Activated CD4-positive, alpha-beta T cell treated with anti-CD3 and anti-CD28 coated beads for 24 hours (primary cell): ENCODE measurements at places on chromosomes 12 and 14.

DNA sequence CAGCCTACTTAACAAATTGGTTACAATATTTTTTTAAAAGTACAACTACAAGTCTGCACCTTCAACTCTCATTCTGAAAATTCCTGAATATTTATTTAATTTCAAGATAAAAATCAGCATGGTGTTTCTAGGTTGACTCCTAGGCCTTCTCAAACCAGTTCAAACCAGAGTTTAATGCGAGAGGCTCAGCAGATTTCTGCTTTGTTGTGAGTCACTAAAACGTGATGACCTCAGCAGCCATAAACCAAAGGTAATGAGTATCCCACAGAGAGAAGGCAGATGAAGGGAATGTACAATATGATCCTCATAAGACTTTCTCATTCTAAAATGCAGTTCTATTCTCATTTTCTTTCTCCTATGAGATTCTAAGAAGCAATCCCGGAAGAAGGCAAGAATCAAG is 1.5 kb downstream of the PRDM4 start:
- DNase-seq: peak; percentile 13

DNA sequence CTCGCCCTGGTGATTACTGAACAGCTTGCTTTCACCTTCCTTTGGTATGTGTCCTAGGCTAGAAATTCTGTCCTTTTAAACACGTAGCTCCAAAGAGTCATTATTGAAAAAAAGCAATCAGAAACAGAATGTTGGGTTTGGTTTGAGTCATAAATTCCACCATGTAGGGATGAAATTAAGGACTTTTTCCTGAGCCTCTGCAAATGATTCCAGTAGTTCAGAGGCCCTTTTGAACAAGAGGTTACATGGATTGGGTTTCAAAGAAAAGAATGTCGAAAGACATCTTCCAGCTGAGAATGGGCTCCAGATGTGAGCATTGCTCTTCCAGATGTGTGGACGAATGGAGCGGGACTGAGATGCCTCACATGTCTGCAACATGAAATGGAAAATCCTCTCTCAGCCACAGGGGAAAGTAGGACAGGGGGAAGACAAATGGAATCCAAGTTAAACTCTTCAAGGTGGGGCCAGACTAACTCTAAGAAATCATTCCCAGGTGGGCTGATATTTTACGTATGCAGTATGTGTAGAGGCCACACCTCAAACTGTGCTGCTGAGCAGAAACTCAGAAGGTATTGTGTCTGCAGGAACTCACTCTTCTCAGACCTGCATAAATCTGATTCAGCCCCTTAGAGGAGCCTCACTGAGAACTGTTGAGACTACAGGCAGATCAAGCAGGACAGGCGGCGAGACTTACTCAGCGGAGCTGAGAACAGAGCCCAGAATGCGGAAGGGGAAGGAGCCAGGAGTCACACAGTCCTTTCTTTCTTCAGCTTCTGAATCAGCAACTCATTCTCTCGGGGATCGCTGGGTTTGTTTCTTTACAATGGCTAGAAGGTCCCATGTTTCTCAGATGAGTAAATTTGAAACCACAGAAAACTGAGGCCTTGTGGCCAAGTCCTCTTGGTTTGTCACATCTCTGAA is 23.3 kb upstream of the EMP1 start:
- DNase-seq: no peak

DNA sequence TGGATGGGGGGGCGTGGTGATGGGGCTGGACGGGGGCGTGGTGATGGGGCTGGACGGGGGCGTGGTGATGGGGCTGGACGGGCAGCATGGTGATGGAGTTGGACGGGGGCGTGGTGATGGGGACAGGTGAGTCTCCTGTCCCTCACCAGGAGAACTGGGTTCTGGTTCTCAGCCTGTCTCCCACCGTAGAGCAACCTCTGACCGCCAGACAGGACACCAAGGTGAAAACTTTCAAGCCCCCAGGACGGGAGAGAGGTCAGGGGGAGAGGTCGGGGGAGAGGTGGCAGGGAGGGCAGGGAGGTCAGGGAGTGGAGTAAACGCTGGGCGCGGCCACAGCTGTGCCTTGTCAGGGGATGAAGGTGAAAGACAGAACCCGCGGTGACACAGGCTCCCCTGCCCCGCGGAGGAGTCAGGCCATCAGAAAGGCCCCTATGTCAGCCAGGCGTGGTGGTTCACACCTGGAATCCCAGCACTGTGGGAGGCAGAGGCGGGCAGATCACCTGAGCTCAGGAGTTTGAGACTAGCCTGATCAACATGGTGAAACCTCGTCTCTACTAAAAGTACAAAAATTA is 84.6 kb downstream of the GALNT9 start:
- DNase-seq: no peak

GRCh38 chr12:89236748-89237383 is 115.4 kb downstream of the DUSP6 start:
- no peak for DNase-seq

DNA sequence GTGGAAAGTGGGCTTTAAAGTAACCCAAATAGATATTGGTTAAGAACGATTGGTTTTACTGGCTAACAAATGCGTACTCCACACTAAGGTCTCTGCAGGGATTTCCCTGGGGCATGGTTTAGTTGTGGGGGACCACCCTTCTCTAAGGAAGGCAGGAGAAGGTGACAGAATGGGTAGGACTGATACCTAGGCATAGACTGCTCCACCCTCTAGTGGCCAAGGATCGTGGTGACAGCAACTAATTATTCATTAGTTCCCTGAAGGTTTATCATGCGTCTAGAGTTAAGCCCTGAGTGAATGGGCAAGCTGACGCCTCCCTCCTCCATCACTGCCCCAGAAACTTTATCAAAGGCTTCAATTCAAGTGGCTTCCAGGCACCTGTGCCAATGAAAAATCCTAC is 9.1 kb downstream of the FAM181A start:
- no peak for DNase-seq

GRCh38 chr12:21566223-21566906 is 38.3 kb downstream of the GYS2 start:
- DNase-seq: no peak

- DNase-seq: no peak
Observed at GRCh38 chr12:27342536-27342935, 9.9 kb downstream of the BMAL2 start.

- no peak for DNase-seq
Observed at GRCh38 chr12:16844875-16845274, 238.9 kb upstream of the LMO3 start.

- DNase-seq: no peak
Observed at GRCh38 chr14:33548606-33549005, 402.3 kb downstream of the EGLN3 start.

DNA sequence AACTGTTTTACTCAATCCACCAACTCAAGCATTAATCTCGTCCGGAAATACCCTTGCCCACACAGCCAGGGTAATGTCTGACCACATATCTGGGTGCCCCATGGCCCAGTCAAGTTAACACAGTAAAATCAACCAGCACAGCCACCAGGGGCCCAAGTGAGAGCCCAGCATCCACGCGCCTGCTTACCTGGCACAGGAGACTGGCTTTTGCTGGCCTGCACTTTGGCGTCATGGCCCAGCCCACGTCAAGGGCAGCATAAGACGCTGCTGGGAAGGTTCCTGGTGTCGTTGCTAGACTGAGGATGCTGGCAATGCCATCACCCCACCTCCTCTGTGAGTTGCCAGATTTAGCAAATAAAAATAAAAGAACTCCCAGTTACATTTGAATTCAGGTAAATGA is 53.6 kb upstream of the BCL11B start:
- no peak for DNase-seq

GRCh38 chr12:78636231-78636855 is 228.2 kb upstream of the SYT1 start:
- DNase-seq: no peak

DNA sequence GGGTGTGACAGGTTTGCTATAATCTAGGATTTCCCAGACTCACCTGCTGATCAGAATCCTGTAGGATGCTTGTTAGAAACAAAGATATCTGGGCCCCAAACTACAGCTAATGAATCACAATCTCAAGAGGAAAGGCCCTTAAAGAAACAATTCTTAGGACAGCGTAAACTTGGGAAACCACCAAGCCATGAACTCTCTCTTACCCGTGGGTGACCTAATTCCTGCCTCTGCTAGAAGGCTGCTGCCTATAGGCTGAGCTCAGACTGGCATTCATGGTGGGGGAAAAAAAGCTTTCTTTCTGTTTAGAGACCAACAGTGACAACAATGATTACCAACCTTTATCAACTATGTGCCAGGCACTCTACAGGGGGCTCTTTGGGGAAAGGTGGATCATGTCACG is 213.9 kb upstream of the FKBP4 start:
- no peak for DNase-seq

DNA sequence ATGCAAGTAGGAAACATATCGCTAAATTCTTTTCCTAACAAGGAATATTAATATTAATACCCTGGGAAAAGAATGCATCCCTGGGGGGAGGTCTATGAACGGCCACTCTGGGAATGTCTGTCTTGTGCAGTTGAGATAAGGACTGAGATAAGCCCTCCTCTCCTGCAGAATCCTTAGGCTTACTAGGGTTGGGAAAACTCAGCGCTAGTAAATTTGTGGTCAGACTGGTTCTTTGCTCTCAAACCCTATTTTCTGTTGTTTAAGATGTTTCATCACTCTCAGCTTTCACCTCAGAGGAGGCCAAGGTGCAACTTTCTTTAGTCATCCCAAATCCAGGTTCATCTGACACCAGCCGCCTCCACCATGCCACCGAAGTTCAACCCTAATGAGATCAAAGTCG is 11.2 kb upstream of the RESF1 start:
- no peak for DNase-seq

- DNase-seq: no peak
Observed at GRCh38 chr12:118330421-118331018, 42.2 kb downstream of the TAOK3 start.

- no peak for DNase-seq
Observed at GRCh38 chr12:55188974-55189556, 31.8 kb upstream of the OR10A7 start.

- DNase-seq: no peak
Observed at GRCh38 chr12:51793201-51793600, 55.3 kb downstream of the FIGNL2 start.

GRCh38 chr12:6768437-6768914 is 2.3 kb downstream of the PTMS start:
- DNase-seq: no peak

- DNase-seq: no peak
Observed at GRCh38 chr14:52012635-52013034, 23.3 kb downstream of the RTRAF start.

DNA sequence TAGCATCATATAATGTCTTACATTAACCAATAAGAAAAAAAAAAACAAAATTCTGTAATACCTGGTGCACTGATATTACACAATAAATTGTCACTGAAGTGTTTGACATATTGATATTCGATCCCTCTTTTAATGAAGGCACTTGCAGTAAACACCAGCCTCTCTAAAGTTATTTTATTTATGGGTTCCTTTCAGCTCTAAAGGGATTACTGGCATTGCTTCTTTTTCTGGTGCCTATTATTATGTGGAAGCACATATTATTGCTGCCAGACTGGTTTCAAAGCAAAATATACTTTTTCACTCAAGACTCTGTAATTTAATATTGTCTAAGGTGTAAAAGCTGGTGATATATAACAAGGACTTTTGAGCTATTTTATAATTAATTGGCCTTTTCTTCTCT is 1090.5 kb downstream of the TRHDE start:
- no peak for DNase-seq

DNA sequence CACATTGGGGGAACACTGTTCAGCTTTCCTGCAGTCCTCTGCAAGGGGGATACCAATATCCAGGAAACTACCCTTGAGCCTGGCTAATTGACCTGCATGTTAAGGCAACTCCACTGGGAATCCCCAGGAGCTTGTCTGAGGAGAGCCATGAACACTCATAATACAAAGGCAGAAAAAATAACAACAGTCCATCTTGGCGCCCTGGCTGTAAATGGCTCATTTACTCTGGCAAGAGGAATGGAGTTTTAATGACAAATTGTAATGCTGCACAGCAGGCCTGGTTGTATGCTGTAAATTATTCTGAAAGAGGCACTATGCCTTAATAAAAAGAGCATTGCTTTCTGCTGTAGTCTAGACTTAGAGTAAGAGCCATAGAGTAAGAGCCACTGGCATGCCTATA is 58.3 kb downstream of the SLC8A3 start:
- DNase-seq: no peak

- DNase-seq: no peak
Observed at GRCh38 chr12:98085046-98085755, 430.2 kb upstream of the TMPO start.

GRCh38 chr14:73097421-73097820 is 38.9 kb upstream of the PSEN1 start:
- DNase-seq: no peak

DNA sequence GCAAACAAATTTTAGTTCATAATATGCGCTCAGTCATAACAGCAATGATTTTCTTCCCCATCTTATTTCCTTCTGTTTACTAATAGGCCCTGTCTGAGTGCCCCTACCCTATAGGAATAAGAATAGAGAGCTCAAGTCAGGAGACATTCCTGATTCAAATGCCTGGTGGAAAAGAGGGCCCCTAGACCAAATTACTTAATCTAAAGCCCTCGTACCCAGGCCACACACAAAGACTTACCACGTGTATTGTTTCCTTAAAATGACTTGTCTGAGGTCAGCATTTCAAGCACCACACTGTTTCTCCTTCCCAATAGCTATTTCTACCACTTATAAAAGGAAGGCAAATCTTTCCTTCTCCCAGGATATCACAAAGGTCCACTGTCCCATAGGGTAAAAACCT is 314.9 kb upstream of the TMTC1 start:
- DNase-seq: no peak

DNA sequence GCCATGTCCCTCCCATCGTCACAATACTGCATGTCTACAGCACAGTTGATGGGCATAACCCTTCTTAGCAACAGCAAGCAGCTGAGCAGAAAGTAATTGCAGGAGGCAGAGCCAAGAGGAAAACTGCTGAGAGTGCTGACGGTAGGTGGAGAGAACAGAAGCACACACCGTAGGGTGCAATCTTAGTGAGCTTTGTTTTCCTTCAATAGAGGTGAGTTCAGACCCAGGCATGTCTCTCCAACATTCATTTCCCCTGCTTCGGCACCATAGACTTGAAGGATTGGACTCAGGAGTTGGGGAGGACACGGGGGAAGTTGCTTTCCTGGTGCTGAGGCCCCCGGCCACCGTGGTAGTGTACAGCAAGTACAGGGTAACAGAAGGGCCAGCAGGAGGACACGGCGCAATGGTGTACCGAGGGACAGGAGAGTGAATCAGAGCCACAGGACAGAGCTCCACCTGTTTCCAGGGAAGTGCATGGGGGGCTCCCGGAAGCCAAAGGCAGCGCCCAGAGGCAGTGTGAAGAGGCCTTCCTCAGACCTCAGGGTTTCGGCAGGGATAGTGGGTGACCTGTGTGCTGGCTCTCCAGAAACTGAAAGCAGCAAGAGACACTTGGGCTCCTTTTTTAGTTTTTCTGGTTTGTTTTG is 36.3 kb upstream of the SINHCAF start:
- DNase-seq: no peak

GRCh38 chr12:46374711-46375110 is 2.1 kb upstream of the SLC38A2 start:
- no peak for DNase-seq

- no peak for DNase-seq
Observed at GRCh38 chr12:124537525-124538193, 29.8 kb downstream of the NCOR2 start.

DNA sequence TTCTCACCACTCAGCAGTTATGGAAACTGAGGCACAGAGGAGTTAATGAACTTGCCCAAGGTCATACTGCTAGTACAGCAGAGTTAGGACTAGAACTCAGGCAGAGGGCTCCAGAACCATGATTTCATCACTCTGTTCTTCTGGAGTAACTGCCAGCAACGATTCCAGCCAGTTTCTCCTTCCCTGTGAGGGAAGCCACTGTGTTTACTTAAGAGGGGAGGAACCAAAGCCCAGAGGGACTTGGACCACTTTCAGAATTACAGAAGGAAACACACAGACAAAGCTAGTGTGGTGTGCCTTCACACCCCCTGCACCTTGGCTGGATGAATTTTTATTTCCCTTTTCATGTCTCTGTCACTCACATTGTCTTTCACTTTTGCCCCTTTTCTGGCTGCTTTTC is 398.2 kb downstream of the DPF3 start:
- no peak for DNase-seq
